ENCODE measurements at places on chromosomes 5 and 9.

DNA sequence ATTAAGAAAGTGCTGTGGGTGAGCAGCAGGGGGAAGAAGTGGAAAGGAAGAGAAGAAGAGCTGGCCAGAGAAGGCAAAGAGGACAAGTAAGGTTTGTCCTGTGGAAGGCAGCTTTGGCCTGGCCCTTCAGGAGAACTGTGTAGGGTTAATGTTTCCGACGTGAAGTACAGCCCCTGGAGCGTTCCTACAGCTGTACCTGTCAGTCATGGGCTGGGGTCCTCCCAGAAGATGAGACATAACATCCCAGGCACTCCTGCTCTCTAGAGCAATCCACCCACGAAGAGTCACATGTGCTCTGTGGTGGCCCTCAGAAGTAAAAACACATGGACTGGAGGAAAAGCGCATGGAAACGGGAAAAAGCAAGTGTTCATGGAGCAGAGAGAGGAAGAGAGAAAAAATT, 237.4 kb downstream of the CAAP1 start:
- no peak for DNase-seq

DNA sequence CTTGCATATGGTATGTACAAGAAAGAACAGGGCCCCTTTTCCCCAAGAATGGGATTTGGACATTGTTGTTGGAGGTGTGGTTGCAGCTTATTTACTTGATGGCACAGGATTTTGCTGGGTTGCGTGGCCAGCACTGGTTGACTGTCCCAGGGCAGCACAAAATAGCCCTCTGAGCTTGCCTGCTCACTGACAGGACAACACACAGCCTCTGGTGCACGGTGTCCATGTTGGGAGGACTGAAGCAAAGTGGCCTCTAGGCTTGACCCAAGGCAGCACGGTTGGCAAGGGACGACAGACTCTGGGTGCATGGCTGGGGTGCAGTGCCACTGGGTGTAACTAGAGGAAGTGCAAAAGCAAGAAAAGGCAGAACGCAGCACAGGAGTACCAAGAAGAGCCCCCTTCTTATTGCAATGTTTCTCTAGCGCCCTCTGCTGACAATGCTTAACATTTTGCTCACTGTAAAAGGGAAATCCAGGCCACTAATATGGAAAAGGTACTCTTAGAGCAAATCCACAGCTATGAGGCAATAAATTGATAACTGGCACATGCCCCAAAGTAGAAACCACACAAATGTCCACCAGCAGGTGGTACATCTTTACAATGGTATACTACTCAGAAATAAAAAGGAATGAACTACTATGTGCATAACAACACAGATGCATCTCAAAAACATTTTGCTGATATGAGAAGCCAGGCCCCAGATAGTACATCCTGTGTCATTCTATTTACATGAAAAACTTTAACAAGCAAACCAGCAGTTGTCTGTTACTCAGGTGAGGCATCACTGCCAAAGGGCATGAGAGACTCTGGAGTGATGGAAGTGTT, 47.4 kb upstream of the BARX1 start:
- DNase-seq, result no peak

DNA sequence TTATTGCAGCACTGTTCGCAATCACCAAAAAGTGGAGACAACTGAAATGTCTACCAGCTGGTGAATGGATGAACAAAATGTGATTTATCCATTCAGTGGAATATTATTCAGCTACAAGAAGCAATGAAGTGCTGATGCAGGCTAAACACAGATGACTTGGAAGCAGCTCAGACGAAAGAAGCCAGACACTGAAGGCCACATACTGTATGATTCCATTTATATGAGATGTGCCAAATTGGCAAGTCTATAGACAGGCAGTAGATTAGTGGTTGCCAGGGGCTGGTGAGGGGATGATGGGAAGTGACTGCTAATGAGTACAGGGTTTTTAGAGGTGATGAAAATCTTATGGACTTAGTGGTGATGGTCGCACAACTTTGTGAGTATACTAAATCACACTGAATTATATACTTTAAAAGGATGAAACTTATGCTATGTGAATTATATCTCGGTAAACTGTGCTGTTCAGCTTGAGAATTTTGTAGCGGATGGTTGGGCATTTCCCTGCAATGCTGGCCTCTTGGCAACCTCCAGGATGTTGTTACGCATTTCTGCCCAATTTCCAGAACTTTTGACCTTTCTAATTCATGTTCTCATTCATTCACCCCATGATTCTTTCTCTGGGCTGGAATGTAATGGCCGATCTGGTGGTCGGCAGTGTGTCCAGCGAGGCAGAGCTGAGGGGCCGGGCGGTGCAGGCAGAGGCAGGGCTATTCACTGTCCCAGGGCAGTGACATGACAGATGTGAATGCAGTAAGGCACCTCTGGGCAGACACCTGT, 22.0 kb upstream of the WNK2 start:
- DNase-seq, result no peak

GRCh38 chr5:159547466-159548195, 217.3 kb upstream of the IL12B start:
- DNase-seq, result no peak

DNA sequence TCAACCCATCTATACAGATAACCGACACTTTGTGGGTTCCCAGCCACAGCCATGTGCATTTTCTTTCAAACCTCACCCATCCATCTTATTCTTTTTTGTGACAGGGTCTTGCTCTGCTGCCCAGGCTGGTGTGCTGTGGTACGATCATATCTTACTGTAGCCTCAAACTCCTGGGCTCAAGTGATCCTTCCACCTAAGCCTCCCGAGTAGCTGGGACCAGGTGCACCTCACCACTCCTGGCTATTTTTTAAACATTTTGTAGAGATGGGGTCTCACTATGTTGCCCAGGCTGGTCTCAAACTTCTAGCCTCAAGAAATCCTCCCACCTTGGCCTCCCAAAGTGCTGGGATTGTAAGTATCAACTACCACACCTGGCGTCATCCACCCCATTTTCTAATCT, 7.4 kb upstream of the TMEM38B start:
- DNase-seq, result no peak

DNA sequence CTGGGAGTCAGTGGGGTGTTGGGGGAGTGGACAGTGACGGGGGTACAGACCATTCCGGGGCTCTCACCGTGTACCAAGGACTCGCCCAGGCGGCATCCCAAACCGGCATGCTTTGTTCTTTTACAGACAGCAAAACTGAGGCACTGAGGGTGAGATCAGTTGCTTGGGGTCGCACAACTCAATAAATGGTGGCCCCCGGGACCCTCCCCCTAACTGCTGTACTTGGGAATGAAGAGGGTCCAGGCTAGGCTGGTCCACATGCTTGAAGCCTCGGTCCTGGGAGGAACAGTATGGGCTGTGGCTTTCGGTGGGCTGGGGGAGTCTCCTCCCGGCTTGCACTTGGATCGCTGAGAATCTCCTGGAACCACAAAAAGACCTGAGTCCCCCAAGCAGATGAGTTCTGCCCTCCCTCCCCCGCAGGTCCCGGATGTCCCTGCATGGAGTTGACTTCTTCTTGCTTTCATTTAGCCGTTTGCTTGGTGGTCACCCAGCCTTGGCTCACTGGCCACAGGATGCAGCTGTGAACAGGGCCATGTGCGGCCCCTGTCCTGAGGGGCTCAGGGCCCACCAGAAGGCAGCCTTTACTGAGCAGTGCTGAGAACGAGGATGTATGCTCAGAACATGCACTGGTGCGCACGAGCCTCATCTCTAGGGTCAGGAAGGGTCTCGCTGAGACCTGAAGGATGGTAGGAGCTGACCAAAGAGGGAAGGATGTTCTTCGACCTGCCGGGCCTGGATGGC, 4.2 kb downstream of the LAMC3 start:
- DNase-seq, result no peak

DNA sequence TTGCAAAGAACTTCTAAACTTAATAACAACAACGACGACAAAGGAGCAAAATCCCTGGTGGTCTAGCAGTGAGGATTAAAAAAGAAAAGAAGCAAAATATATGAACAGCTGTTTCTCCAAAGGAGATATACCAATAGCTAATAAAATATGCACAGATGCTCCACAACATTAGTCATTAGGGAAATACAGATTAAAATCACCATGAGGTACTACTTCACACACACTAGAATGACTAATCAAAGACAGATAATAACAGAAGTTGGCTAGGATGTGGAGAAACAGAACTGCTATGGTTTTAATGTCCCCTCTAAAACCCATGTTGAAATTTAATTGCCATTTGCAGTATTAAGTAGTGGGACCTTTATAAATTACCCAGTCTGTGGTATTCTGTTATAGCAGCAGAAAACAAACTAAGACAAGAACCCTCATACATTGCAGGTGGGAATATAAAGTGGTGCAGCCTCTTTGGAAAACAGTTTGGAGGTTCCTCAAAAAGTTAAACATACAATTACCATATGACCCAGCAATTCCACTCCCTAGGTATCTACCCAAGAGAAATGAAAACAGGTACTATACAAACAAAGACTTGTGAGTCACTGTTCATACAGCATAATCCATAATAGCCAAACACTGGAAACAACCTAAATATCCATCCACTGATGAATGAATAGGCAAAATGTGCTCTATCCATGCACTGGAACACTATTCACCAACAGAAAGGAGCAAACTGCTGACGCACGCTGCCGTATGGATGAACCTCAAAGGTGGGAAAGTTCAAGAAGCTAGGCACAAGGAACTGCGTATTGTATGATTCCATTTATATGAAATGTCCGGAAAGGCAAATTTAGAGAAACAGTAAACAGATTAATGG, 11.4 kb upstream of the DUSP1 start:
- DNase-seq, result no peak

- DNase-seq, result no peak
Observed at GRCh38 chr9:129330711-129331492, 152.8 kb upstream of the IER5L start.

- no peak for DNase-seq
Observed at GRCh38 chr5:106854922-106855321, 815.8 kb downstream of the EFNA5 start.

- peak; percentile 25 for DNase-seq
Observed at GRCh38 chr9:93058355-93059010, at the start of gene SUSD3. Gene SUSD3 (plus strand): TSS chr9:93058701. CDS start chr9:93058743, 42 bp downstream.

- no peak for DNase-seq
Observed at GRCh38 chr5:145922059-145922458, 14.3 kb upstream of the SH3RF2 start.

GRCh38 chr5:58860680-58861079, 277.8 kb downstream of the RAB3C start:
- DNase-seq, result no peak

- DNase-seq, result no peak
Observed at GRCh38 chr9:126543490-126543889, 70.2 kb upstream of the LMX1B start.
